CD4-positive, alpha-beta T cell treated with Interleukin-6 at 100 ng/mL for 8 hours (primary cell): ENCODE measurements at places on chromosomes 1 and 21.
A peak's percentile ranks its signal among the peaks of the same experiment; 100 is the strongest.

GRCh38 chr1:179708434-179709195, 34.5 kb upstream of the FAM163A start:
- DNase-seq: no peak

DNA sequence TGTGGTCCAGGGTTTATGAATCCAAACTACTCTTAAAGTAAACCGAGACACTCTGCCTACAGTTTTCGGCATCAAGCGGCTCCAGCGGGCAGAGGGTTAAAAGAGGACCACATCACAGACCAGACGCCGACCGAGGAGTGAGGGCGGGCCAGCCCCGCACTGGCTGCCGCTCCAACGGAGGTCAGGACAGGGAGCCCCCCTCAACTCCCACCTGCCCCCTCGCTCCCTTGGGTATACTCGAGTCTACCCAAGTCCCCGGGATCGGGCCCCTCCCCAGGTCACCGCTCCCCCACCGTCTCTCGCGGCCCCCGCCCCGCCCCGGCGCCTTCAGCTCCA, 312 bp downstream of the ARNT start:
- DNase-seq: no peak

- DNase-seq: no peak
Measured at GRCh38 chr1:194903524-194903923, 1704.7 kb downstream of the KCNT2 start.

DNA sequence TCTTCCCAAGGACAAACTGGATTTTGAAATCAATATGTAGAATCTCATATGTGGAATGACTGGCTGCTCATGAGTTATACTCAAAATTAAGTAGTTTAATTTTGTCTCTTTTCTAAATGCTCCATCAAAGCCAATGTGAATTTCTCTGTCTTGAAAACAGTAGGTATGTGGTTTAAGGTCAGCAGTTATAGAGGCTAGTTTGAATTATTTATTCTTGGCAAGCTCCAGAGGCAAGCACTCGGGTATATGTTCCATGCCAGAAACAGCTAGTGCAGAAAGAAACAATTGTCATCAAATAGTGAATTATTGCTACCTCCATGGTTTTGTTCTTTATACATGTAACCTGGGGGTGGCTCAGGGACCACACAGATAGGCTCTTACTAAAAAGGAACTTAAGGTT, 63.5 kb downstream of the LRIG2 start:
- DNase-seq: no peak

DNA sequence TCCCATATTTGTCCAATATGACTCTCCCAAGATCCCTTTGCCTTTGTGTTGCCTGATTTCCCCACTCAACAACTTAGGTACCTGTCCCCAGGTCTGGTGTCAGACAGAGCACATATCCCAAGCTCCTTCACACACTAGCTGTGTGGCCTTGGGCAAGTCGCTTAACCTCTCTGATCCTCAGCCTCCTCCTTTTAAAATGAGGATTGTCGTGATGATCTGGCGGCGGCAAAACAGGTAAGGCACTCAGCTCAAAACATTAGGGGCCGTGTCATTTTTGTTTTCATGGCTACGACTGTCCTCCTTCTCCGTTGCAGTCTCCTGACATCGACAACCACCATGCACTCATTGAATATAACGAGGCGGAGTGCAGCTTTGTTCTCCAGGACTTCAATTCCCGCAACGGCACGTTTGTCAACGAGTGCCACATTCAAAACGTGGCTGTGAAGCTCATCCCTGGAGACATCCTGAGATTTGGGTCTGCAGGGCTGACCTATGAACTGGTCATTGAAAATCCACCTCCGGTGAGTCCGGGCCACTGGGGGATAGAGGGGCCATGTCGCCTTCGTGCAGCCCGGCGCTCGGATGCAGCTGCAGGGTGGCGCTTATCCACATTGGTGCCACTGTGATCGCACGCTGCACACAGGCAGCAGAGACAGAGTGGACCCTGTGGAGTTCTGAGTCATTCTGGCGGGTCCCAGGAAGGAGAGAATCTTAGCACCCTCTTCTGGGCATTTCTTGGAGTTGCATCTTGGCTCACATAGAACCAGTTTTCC, 25.2 kb downstream of the FHAD1 start:
- peak; percentile 8 for DNase-seq

GRCh38 chr1:19602486-19602885, 41.6 kb upstream of the NBL1 start:
- DNase-seq: no peak

- DNase-seq: no peak
Measured at GRCh38 chr1:60678391-60678790, 404.0 kb upstream of the NFIA start.

DNA sequence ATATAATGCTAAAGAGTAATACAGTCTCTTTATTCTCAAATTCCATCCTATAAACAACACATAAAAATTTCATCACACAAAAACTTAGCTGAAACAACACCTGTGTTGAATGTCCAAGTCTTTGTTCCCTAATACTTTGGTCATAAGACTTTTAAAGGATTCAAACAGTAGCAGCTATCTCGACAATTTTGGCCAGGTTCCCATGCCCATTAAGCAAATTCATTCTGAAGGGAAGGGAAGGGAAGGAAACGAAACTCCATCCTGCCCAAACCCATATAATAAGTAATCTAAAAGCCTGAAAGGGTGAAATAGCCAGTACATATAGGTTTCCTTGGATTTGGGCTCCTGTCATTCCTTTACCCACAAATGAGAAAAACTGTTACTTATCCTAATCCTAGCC, 7.5 kb downstream of the IVNS1ABP start:
- DNase-seq: no peak

- DNase-seq: no peak
Measured at GRCh38 chr1:203317429-203318228, 12.3 kb downstream of the BTG2 start.

DNA sequence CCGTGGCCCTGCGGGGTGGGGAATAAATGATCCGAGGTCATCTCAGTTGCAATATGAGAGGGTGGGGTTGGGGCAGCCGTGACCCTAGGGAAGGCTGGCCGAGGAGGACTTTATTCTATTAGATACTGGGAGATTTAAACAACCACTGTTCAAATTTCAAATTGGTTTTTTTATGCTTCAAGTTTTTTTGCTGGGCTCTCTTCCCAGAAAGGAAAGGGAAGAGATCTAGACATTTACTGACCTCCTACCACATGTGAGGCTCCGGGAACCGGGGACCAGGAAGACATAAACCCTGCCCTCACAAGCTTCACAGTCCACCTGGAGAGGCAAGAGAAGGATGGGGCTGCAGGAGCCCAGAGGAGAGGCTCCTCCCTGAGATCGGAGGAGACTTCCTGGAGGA, 207.3 kb downstream of the FOXD2 start:
- no peak for DNase-seq

DNA sequence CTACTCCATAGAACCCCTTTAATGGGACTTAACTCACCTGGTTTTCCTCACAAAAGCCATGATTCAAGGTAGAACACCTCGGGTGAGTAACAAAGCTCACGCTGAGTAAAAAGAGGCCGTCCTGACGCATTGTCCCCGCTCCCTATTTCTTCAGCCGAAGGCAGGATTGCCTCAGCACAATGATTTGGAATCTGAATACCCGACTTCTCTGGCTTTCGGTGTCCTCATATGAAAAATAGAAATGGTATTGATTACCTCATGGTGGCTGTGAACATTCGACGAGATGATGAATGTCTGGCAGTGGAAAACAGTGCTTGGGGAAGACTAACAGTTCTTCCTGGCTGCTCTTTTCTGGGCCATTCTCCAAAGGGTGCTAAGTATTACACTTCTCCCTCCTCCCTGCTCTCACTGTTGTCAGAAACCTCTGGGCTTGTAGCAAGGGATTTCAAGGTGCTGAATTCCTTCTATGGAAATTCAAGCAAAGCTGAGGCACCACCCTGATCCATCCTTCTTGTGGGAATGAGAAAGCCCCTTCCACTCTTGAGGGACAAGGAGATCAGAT, 148.3 kb downstream of the C1orf94 start:
- no peak for DNase-seq

DNA sequence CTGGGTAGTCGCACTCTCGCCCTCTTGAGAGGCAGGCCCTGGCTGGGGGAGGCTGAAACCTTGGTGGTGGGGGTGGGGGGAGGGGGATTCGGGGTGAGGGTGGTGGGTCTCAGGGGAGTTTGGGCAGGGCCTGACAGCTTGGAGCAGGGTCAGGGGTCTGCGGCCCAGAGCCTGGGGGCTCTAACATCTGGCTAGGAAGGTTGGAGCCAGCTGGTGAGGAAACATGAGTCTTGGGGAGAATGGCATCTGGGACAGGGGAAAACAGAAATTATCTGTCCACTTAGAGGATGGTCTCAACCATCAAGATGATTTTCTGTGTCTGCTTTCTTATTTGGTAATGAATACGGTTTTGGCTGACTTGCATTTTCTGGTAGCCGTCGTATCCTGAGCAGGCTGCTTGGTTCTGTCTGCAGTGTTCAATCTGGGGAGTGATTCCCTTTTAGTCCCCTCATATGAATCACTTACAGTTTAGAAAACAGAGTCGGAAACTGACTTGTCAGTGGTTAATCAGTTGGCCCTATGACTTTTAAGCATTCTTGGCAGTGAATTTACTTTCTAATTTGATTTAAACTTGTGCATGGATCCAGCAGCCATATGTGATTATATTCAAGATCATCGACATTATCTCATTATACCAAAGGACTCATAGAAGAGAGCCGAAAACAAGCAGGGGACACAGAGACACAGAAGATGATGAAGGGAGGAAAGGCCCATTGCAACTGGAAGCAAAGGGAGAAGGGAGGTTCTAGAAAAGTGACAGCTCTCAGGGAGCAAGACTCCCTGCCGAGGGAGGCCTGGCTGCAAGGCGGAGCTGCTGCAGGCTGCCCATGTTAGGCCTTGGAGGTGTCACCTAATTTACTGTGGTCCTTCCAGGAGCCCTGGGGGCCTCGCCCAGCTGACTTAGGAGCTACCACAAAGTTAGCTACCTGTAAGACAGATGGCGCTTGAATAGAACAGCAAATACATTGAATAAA, 237.6 kb downstream of the SDCCAG8 start:
- no peak for DNase-seq

GRCh38 chr21:42150474-42151085, 68.4 kb upstream of the ABCG1 start:
- no peak for DNase-seq

GRCh38 chr21:29641001-29641634, 298.7 kb downstream of the GRIK1 start:
- DNase-seq: no peak

DNA sequence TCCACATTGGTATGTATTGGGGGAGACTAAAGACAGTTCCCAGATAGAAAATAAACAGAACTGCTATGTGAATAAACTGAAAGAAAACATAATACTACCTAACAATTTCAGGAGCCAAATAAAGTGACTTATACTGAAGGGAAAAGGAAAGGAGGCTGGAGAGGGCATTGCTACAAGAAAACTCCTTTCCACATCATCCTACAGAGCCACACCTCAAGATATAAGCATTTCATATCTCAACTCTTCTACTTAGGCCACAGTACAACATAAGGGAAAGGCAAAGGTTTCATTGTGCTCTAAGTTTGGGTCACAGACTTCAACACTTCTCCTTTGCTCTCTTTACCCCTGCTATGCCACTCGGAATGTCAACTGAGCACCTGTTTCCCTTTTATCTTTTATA, 54.9 kb downstream of the ST7L start:
- no peak for DNase-seq

GRCh38 chr1:19467199-19468187, 17.8 kb downstream of the CAPZB start:
- no peak for DNase-seq

GRCh38 chr1:39103328-39104157, 77.4 kb downstream of the NDUFS5 start:
- DNase-seq: no peak

DNA sequence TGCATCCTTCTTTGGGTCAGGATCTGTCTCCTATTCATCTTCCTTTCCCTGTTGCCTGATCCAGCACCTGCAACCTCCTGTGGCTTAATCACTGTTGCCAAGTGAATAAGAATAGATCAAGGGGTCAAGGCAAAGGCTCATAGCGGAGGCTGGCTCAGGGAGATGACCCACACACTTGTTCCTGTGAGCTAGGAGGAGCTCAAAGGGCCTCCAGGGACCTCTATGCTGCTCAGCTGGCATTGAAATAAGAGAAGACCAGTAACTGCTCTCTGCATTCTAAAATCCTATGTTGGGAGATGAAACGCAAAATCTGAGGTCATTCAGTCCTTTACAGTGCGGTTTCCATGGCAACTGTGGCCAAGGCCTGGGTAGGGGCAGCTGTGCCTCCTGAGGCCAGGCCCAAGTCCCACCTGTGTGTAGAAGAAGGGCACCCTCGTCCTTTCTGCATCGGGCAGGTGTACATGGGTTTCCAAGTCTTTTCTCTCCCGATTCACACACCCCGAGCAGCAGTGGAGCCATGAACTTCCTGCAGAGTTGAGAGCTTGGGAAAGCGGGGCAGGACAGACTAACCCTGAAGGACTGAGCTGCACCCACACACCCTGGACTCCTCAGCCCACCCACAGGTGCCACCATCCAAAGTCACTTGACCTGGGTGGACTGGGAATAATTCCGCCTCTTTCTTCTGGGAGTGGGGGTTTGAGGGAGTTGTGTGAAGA, 27.8 kb upstream of the STUM start:
- DNase-seq: no peak

DNA sequence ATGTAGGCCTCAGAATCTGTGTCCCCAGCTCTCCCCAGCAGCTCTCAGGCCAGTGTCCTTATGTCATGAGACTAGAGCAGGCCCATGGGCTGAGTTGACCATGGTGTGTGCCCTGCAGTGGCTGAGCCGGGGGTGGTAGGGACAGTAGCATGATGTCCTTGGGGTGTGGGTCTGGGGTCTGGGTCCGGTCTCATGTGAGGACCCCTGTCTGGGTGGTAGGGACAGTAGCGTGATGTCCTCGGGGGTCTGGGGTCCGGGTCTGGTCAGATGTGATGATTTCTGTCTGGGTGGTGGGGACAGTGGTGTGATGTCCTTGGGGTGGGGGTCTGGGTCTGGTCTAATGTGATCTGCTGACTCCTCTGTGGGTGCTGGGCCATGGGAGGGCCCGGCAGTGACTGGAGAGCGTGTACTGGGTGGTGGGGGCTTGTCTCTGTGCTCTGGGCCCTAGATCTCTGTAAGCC, 64.5 kb downstream of the OBSCN start:
- DNase-seq: no peak

DNA sequence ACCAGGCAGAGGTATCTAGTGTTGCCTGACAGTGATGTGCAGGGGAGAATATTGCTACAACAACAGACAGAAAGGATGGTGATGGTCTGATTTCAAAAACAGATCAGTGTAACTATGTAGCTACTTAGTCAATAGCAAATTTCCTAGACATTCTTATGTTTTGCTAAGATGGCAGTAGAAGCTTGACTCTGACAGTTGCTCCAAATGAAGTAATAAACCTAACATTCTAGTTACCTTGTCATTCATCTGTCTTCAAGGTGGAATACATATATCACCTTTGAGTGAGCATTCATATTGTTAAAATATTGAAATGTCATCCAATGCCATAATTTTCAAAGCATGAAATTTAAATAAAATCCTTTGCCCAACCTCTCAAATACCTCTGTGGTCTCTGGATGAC, 617.4 kb downstream of the USP25 start:
- no peak for DNase-seq
